ENCODE measurements at places on chromosomes 3 and 15. TPM values are rescaled to one million over a fixed set of nuclear protein-coding genes. Genes with fewer than 3 reads are reported as not detected.

GRCh38 chr15:79222808-79223207, 59.7 kb upstream of the ANKRD34C start:
- no peaks in the 10 kb centered on the region for H3K4me1 ChIP-seq

GRCh38 chr3:156175570-156175969, 55.2 kb downstream of the KCNAB1 start:
- no peaks in the 10 kb centered on the region for H3K4me1 ChIP-seq
- no peak for DNase-seq

- H3K27ac ChIP-seq, result no peak overlapping the region
- peaks cover 5% of the 10 kb centered on the region for H3K4me1 ChIP-seq
- no peaks in the 10 kb centered on the region for H3K36me3 ChIP-seq
- H3K27me3 ChIP-seq, result no peaks in the 10 kb centered on the region
- no peak for DNase-seq
These were observed 193.9 kb upstream of the UBE2E1 start for GRCh38 chr3:23611737-23612295.

Gene KNG1
- total RNA-seq, result not detected

DNA sequence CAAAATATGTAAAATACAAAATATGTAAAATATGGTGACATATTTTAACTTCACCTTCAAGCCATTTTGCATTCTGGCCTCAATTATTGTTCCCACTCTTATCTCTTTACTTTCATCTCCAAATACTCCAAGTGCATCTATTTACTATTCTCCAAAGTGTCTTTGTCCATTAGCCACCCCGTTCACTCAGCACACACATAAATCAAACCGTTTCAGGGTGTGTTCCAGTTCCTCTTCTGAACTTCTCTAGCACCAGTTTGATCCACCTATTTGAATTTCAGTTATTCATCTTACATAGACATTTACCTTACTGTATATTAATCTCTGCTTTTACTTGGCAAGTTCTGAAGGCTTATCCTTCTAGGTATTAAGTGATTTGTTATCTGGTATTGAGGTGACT, 45.1 kb downstream of the SGO1 start:
- H3K27ac ChIP-seq, result peak overlapping the region; percentile 53
- DNase-seq, result no peak
- no peak overlapping the region for H3K4me3 ChIP-seq
- H3K4me1 ChIP-seq, result peaks cover 24% of the 10 kb centered on the region
- H3K27me3 ChIP-seq, result no peaks in the 10 kb centered on the region

Gene BNC1
- 0.35 TPM for total RNA-seq

Gene OR4F6
- total RNA-seq, result not detected

GRCh38 chr15:68602459-68603215, 23.8 kb downstream of the CORO2B start:
- H3K27me3 ChIP-seq, result no peaks in the 10 kb centered on the region
- no peak for DNase-seq
- peaks cover 9% of the 10 kb centered on the region for H3K36me3 ChIP-seq
- peaks cover 67% of the 10 kb centered on the region for H3K4me1 ChIP-seq
- no peak overlapping the region for H3K4me3 ChIP-seq
- H3K27ac ChIP-seq, result no peak overlapping the region

DNA sequence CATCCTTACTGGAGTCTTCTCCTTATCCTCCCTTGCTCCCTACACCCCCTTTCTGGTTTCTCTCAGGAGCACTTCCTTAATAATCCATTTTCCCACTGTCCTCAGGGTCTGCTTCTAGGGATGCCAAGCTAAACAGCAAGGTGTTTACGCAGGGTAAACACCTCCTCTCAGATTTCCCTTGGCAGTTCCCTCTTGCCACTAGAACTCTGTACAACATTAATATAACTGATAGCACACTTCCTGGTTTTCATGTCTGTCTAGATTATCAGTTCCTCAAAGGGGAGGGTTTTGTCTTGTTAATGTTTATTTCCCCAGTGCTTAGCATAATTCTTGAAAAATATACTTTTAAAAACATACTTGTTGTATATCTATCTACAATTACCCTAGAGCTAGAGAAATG, 118.0 kb upstream of the SLC24A5 start:
- no peaks in the 10 kb centered on the region for H3K36me3 ChIP-seq
- H3K4me3 ChIP-seq, result no peak overlapping the region
- no peak overlapping the region for H3K27ac ChIP-seq

GRCh38 chr3:120119846-120120510, 25.7 kb upstream of the GSK3B start:
- peaks cover 6% of the 10 kb centered on the region for H3K4me1 ChIP-seq
- H3K27ac ChIP-seq, result no peak overlapping the region
- DNase-seq, result no peak

DNA sequence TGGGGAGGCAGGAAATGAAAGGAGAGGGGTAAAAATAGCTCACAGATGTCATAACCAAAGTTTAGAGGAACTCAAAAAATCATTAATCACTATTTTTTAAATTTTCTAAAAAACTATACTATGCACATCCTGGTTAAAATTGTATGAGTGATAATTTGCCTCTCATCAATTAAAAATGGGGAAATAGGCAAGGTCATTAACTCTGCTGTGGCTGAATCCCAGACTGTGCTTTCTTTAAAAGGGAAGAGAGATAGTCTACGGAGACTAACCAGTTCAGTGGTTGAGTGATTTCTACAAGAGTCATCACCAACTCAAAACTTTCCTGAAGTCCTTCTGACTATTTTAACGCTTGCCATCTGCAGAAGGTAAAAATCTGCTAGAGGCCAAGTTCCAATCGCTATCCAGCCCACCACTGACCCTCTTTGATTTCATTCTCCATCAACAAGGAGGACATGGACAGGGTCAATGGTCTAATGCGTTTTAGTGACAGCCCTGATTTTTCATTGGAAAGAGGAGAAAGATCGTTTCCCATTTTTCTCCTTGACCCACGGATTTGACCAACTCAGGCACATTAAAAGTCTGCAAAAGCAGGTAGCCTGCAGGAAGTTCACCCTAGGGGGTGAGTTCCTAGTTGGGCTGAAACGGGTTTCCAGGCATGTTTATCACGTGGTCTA, 850 bp downstream of the SUCLG2 start:
- peaks cover 54% of the 10 kb centered on the region for H3K4me1 ChIP-seq
- no peak for DNase-seq
- peaks cover 16% of the 10 kb centered on the region for H3K36me3 ChIP-seq
- H3K27me3 ChIP-seq, result no peaks in the 10 kb centered on the region
- no peak overlapping the region for H3K27ac ChIP-seq
- peak overlapping the region; percentile 88 for H3K4me3 ChIP-seq

DNA sequence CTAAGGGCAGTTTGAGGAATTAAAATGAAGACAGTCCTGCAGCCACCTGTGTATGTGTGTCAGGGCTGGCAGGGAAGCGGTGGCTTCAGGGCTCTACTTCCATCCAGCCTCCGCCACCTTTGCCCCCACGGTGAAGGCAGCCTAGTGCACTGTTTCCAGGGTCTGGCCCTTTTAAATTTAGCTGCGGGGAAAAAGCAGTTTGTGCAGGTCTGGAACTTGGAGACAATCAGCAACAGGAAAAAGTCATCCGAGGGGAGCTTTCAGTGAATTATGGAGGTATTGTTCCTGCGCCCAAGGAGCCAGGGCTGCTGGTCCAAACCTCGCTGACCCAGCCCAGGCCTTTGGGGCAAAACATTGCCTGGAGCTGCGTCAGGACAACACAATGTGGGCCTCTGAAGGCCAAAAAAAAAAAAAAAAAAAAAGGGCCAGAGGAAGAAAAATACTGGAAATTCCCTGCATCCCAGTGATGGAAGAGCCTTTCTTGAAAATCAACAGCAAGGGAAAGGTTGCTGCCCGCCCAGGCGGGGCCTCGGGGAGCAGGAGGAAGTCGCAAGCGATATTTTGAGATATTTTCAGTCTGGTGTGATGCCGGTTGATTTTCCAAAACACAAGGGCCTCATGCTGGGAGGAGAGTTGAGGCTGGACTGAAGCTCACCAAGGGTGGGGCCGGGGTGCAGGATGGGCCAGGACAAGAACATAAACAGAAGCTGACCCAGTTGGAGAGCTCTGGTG, 25.5 kb upstream of the FGD5 start:
- H3K4me3 ChIP-seq, result no peak overlapping the region
- no peak overlapping the region for H3K27ac ChIP-seq
- peaks cover 11% of the 10 kb centered on the region for H3K4me1 ChIP-seq
- H3K27me3 ChIP-seq, result peaks cover 15% of the 10 kb centered on the region
- H3K36me3 ChIP-seq, result no peaks in the 10 kb centered on the region
- DNase-seq, result no peak

GRCh38 chr15:80309769-80310384, 57.9 kb upstream of the CTXND1 start:
- H3K4me1 ChIP-seq, result peaks cover 4% of the 10 kb centered on the region
- no peaks in the 10 kb centered on the region for H3K36me3 ChIP-seq
- H3K27ac ChIP-seq, result no peak overlapping the region
- H3K4me3 ChIP-seq, result no peak overlapping the region
- DNase-seq, result peak; percentile 25

- no peaks in the 10 kb centered on the region for H3K27me3 ChIP-seq
- no peaks in the 10 kb centered on the region for H3K36me3 ChIP-seq
- DNase-seq, result no peak
- no peaks in the 10 kb centered on the region for H3K4me1 ChIP-seq
These were observed 41.0 kb downstream of the OCA2 start for GRCh38 chr15:28058082-28058481.

Gene FBXO40
- not detected for total RNA-seq

DNA sequence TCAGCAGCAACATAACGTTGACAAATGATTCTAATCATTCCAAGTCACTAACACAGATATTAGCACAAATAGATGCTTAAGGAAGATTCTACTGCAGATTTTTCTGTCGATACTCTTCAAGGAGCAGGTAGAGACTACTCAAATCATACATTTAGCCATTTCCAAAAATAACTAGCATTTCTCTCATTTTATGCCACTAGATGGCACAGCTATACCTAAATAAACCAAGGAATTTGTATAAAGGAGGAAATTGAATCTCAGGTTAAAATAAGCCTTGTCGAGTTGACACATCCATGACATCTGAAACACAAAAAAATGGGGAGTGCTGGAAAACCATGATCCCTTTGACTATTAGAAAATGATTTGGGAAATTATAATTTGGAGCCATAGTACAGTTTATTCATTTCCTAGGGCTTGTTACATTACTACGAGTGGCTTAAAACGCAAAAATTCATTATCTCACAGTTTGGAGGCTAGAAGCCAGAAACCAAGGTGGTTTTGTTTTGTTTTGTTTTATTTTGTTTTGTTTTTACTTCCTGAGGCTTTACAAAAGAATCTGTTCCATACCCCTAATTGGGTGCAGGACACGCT, 59.5 kb upstream of the STRIT1 start:
- H3K4me3 ChIP-seq, result no peak overlapping the region
- peaks cover 8% of the 10 kb centered on the region for H3K4me1 ChIP-seq
- H3K27ac ChIP-seq, result no peak overlapping the region
- no peak for DNase-seq

DNA sequence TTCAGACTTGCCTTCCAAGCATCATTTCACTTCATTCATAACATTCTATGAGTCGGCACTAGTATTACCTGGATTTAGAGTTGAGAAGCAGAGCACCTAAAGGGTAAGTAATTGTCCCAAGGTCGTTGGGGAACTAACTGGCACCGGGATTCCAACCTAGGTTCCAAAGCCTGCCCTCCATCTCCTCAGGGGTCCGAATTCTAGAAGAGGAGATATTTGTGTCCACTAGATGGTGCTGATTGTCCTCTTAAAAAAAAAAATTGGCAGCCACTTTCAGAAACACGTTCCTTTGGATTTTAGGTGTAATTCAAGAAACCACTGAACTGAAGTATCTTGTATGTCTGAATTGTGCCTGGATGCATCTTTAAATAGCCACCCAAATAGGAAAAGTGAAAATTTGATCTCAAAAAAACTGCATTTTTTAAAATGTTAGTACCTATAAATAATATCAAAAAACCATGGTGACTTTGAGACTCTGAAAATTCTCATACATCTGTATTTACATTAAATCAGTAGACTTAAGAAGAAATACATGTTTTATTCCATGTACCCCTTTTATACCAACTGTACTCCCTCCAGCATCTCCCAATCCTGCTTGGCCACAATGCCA, 3.9 kb upstream of the FSIP1 start:
- DNase-seq, result no peak
- H3K27me3 ChIP-seq, result no peaks in the 10 kb centered on the region
- H3K4me3 ChIP-seq, result peak overlapping the region; percentile 89
- no peak overlapping the region for H3K27ac ChIP-seq
- peaks cover 50% of the 10 kb centered on the region for H3K4me1 ChIP-seq

DNA sequence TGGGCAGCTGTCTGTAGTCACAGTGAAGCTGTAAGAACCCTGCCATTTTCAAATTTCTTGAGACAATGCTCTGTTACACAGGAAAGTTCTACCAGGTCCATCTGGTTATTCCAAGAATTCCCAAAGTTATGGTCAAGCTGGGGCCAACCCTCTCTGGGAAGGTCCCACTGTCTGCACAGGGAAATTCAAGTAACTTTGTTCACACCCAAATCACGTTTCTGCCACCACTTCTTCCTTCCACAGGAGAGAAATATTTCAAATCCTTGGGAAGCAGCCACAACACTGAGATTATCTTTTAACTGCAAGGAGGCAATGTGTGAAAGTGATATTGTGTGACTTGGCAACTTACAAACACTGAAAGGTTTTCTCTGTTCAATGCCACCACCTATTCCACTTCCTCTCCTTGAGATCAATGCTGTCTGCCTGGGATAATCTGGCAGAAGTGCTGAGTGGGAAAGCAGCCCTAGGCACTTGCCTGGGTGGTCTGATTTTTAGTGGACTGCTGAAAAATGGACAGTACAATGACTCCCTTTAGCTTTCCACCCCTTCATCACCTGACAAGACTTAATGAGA, 5.6 kb downstream of the SCAMP2 start:
- no peak for DNase-seq
- H3K4me3 ChIP-seq, result peak overlapping the region; percentile 63
- no peak overlapping the region for H3K27ac ChIP-seq
- peaks cover 9% of the 10 kb centered on the region for H3K36me3 ChIP-seq
- no peaks in the 10 kb centered on the region for H3K27me3 ChIP-seq
- H3K4me1 ChIP-seq, result peaks cover 23% of the 10 kb centered on the region

Gene SLC6A1
- 0.45 TPM for total RNA-seq

- no peaks in the 10 kb centered on the region for H3K36me3 ChIP-seq
- peak overlapping the region; percentile 98 for H3K27ac ChIP-seq
- H3K4me1 ChIP-seq, result peaks cover 40% of the 10 kb centered on the region
- DNase-seq, result peak; percentile 40
- H3K27me3 ChIP-seq, result no peaks in the 10 kb centered on the region
These were observed 26.7 kb downstream of the NRROS start for GRCh38 chr3:196666001-196666867.

- H3K27ac ChIP-seq, result no peak overlapping the region
- H3K4me3 ChIP-seq, result no peak overlapping the region
- DNase-seq, result no peak
- H3K4me1 ChIP-seq, result peaks cover 33% of the 10 kb centered on the region
- H3K27me3 ChIP-seq, result no peaks in the 10 kb centered on the region
These were observed 73.3 kb downstream of the FNDC3B start for GRCh38 chr3:172112734-172113120.

Gene CTNNB1
- total RNA-seq, result 512 TPM

- DNase-seq, result no peak
- H3K4me3 ChIP-seq, result no peak overlapping the region
- peaks cover 4% of the 10 kb centered on the region for H3K4me1 ChIP-seq
- no peaks in the 10 kb centered on the region for H3K27me3 ChIP-seq
- peaks cover 9% of the 10 kb centered on the region for H3K36me3 ChIP-seq
These were observed 105.5 kb downstream of the PLD1 start for GRCh38 chr3:171704814-171705213.

Gene GPR160
- total RNA-seq, result 0.21 TPM

Gene SAMD7
- total RNA-seq, result not detected

Gene RLBP1
- 6.3 TPM for total RNA-seq

Measured in neural crest cell (in vitro differentiated cells).